ENCODE measurements at places on chromosomes 16 and 17.

- no peak for DNase-seq
Measured at GRCh38 chr16:55273356-55273755, 50.6 kb upstream of the IRX6 start.

DNA sequence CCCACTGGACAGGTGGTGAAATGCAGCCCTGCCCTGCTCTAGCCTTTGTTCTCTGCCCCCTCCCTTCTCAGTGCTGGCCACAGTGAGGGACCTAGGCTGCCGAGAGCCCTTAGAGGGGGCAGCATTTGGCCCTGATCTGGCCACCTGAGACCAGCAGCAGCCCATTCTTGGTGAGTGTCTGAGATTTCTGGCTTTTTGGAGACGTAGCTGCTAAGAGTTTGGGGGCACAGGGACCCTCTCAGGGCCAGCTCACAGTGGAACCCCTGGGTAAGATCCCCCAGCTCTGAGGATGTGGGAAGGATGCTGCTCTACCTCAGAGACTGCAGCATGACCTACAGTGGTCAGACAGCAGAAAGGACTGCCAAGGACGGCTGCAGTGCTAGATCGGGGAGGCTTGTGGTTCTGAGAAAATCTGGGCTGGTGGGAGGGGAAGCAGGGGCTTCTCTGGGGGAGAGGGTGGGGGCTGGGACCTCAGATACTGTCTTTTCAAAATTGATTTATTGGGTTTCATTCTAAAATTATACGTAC is 13.3 kb downstream of the GRB7 start:
- DNase-seq = no peak

- no peak for DNase-seq
Measured at GRCh38 chr17:5446786-5447185, 7.8 kb upstream of the C1QBP start.

DNA sequence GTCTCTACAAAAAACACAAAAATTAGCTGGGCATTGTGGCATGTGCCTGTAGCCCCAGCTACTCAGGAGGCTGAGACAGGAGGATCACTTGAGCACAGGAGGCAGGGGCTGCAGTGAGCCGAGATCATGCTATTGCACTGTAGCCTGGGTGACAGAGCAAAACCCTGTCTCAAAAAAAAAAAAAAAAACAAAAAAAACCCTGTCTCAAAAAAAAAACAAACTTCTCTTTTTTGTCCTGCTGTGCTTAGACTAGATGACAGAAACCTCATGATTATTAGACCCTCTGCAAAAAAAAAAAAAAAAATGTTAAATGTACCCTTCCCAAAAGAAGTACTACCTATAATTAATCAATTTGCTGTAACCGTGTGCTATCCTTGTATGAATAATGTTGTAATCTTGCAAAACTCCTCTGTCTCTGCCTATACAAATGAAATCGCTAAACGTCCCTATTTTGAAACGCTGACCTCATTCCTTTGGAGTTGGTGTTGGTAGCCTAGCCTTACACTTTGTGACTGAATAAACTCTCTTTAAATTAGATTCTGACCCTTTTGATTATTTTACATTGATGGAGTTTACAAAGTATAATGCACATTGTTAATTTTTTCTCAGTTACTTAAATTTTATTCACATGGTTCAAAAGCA is 13.6 kb upstream of the DHRS7B start:
- DNase-seq = no peak

- no peak for DNase-seq
Measured at GRCh38 chr16:56758432-56758831, 28.5 kb downstream of the NUP93 start.

DNA sequence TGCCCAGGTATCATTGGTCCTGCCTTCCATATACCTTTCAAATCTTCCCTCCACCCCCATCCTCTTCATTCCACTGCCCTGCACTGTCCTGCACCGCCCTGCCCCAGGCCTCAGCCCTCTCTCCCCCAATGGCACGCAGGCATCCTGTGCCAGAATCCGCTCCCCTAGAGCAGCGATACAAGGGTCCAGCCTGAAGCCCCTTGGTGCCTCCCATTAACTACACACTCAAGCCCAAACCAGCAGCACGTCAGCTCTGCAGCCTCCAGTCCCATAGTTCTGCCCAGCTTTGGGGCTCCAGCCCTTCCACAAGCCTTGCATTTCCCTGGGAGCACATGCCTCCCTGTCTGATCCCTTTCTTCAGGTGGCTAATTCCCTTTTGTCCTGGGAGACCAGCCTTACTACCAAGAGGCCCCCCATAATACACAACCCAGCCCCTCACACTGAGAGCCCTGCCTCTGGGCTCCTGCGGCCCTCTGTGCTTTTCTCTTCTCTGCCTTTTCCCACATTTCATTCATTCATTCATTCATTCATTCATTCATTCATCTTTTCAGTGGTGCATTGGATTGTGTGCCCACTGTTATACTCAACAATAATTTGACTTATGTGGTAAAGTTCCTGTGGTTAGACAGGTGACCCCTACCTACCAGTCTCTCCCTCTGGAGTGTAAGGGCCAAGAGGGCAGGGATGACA is 26.8 kb upstream of the DLX3 start:
- DNase-seq = no peak

- no peak for DNase-seq
Measured at GRCh38 chr17:57388131-57388725, 131.9 kb downstream of the MSI2 start.

GRCh38 chr16:21713549-21714368 is 50.0 kb downstream of the OTOA start:
- no peak for DNase-seq

GRCh38 chr16:50284131-50284911 is 18.0 kb downstream of the ADCY7 start:
- no peak for DNase-seq

GRCh38 chr17:77828749-77829539 is 129.6 kb upstream of the TNRC6C start:
- no peak for DNase-seq

Measured in umbilical cord (tissue), 2 donors.